ENCODE measurements at places on chromosomes 1 and 21.

DNA sequence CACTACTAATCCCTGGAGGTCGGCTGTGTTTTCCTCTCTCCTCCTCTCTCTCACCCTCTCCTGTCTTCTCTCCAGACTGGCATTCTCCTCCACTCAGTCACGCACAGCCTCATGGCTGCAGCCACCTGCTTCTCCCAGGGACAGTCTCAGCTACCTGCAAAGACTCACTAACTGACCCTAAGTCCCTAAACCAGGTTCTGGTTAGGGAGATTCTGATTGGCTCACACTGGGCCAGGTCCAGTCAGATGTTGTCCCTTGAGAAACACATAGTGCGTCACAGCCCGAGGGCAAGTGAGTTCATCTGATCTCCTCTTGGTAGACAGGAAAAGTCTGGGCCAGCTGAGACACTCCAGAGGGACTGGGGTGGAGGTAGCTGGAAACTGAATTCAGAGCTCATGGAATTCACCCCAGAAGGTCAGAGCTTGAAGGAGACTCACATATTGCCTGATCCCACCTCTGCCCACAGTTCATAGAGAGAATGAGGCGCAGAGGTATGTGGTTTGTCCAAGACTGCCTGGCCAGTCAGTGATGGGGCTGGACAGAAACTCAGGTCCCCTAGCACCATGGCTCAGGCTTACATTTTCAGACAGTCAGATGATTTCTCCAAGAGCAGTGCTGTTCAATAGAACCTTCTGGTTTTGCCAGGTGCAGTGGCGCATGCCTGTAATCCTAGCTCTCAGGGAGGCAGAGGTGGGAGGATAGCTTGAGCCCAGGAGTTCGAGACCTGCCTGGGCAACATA lies 40.4 kb upstream of the RPL11 start:
- no peak for DNase-seq

GRCh38 chr1:209630383-209631225 lies 21.6 kb downstream of the LAMB3 start:
- no peak for DNase-seq

DNA sequence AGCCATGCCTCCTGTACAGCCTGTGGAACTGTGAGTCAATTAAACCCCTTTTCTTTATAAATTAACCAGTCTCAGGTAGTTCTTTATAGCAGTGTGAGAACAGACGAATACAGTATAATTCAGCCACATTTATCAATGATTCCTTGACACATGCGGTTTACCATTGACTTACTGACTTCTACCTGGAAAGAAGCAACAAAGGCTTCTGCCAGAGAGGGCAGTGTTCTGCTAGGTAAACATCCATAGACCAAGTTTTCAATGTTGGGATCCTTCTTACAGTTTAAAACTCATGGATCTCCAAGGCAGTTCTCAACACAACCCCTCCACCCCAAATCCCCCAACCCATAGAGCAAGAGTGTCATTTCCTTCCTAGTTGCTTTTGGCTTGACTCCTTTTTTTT lies 150.6 kb downstream of the ZNF648 start:
- DNase-seq: no peak

DNA sequence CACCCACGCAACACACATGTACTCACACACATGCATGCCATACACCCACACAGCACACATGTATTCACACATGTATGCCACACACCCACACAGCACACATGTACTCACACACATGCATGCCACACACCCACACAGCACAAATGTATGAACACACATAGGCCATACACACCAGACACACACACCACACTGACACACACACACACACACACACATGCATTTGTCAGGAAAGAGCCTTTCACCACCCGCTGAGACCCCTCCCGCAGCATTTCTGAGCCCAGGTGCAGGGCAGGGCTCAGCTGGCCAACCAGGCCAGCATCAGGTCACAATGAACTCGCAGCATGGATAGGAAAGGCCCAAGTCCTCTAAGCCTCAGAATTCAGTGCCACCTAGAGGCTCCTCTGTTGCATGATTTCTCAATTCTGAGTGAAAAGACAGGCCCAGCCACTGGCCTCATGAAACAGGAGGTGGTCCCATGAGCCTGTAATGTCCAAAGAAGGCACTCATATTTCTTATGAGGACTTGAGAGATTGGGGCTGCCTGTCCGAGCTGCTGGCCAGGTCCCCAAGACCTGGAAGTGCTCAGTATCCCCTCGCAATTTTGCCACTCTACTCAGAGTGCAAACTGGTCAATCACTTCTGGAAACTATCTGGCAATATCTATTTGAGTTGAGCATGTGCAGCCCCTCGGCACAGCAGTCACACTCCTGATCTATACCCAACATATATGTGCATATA lies 57.3 kb downstream of the PSMG1 start:
- no peak for DNase-seq

DNA sequence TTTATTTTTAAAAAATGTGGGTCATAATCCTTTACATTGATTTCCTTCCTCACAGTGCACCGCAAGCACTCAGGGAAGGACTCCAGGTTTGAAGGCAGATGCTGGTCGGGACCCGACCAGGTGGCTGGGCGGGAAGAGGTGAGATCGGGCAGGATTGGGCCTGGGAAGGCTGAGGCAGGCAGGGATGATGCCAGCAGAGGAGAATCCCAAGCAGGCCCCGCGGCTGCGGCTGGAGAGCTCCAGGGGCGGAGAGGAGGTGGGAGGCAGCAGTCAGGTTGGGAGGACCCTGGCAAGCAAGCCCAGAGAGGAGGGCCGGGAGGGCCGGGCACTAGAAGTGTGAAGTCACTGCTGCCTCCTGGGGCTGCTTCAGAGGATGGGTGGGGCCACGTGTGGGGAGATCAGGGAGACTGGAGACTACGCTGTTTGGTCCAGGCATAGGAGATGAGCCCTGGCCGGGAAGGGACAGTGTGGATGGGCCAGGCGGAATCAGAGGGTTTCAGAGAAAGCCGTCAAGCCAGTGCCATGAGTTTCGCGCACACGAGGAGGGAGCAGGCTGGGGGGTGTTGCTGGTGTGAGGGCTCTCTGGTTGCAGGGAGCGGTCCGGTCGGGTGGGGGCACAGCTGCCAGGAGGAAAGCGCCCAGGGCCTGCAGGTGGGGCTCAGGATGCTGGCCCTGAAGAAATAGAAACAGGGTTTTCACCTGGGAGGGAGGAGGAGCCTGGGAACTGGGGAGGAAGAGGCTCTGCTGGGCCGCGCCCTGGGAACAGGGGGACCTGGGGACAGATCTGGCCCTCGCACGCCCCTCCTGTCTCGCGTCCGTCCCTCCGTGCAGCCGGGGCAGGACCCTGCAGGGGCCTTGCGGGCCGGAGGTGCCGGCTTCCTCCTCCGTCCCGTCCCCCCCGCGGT lies 888 bp upstream of the COL18A1 start:
- DNase-seq: no peak

Measured in stimulated activated CD4-positive, alpha-beta T cell treated with anti-CD3 and anti-CD28 coated beads, Interleukin-2, amount 100 ng/mL, for 24 hours (primary cell).